Activated CD8-positive, alpha-beta T cell treated with anti-CD3 and anti-CD28 coated beads for 36 hours (primary cell): ENCODE measurements at places on chromosomes 5 and 9. TPM values are rescaled to one million over a fixed set of nuclear protein-coding genes. Genes with fewer than 3 reads are reported as not detected.

DOK3 gene
- total RNA-seq = 7.4 TPM

C9orf50 gene
- total RNA-seq = not detected

BAAT gene
- total RNA-seq = not detected

PCDH1 gene
- 0.87 TPM for total RNA-seq

TAF1L gene
- not detected for total RNA-seq
